ENCODE measurements at places on chromosomes 4 and X.

DNA sequence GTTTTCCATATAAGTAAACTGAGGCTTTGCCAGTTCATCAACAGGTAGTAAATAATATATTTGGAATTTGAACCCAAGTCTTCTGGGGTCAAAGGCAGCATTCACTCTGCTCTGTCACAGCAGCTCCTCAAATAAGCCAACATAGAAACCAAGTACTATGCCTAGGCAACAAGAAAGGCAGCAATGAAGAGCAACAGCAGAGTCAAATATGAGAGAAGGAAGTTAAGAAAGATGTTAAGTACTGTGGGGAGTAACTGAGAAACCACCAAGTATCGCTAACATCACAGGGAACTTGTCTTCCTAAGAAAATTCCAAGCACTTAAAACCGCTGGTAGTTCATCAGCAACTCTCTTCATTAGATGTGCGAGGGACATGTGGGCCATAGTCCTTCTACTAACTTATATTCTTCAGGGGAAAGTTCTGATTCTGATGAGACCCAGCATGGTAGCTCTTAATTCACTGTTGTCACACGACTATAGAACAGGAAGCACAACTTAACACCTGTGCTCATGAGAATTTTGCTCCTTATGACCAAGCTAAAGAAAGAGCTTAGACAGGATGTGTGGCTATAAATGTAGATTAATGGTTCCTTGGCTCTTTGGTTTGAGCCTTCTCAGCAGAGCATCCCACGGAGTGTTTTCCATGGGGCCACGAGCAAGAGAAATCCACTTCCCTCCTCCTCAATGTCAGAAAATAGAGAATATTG lies 107.8 kb downstream of the AR start:
- no peak for DNase-seq

DNA sequence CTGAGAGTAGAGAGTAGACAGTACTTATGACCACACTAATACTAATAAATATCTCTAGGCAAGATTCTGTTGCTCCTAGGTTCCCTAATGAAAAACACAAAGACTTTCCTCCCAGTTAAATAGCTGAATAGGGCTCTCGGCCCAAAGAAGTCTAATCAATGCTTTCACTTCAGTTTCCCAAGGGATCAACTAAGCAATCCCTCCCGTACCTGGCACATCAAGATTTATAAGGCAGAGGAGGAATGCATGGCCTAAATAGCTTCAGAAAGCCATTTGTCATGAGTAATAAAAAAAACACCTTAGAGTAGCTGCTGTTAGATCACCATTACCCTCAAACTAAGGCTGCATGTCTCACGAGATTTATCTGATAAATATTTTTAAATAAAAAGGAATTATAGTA lies 56.8 kb upstream of the EXOC1L start:
- no peak for DNase-seq

- no peak for DNase-seq
Observed at GRCh38 chr4:90317785-90318184, 190.6 kb downstream of the CCSER1 start.

- DNase-seq = no peak
Observed at GRCh38 chr4:141375855-141376254, 155.2 kb downstream of the ZNF330 start.

DNA sequence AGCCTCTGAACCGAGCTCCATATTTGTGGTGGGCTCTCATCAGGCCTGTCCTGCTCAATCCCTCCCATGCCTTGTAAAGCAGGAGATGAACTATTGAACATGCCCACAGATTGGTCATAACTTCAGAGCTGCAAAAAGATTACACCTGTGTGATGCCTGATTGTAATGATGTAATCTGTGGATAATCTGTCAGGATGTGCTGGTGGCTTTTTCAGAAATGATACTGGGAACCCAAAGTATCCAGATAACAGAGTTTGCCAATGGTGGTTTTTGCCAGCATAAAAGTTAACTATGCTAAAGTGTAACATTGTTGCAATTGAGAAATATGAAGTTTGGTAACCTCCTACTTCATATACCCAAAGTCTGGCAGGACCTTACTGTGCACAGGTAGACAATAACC lies 393.4 kb downstream of the RAPGEF2 start:
- DNase-seq = no peak

Measured in activated CD8-positive, alpha-beta memory T cell treated with anti-CD3 and anti-CD28 coated beads for 48 hours (primary cell).